Psoas muscle (tissue), 8 donors: ENCODE measurements at places on chromosomes 2 and 18. TPM values are rescaled to one million over a fixed set of nuclear protein-coding genes. Genes with fewer than 3 reads are reported as not detected.

ARMC9 gene
- total RNA-seq, result 18.4 TPM

ADAM23 gene
- total RNA-seq, result 6.0 TPM

RBFA gene
- 18.4 TPM for total RNA-seq

EVA1A gene
- 0.57 TPM for total RNA-seq

HOXD13 gene
- not detected for total RNA-seq

CCDC148 gene
- total RNA-seq, result not detected

ASB18 gene
- 0.54 TPM for total RNA-seq

HOXD10 gene
- total RNA-seq, result not detected

FOXD4L1 gene
- 0.15 TPM for total RNA-seq

RNF152 gene
- 4.0 TPM for total RNA-seq

DYNAP gene
- not detected for total RNA-seq

COL5A2 gene
- total RNA-seq, result 16.8 TPM

EFEMP1 gene
- total RNA-seq, result 18.8 TPM

TMEM247 gene
- not detected for total RNA-seq

MYO5B gene
- 0.46 TPM for total RNA-seq

SERPINB7 gene
- total RNA-seq, result not detected

RIT2 gene
- total RNA-seq, result not detected

SLC5A7 gene
- total RNA-seq, result not detected

KLHL30 gene
- total RNA-seq, result 82.1 TPM
